ENCODE measurements at places on chromosomes 5 and 9.

DNA sequence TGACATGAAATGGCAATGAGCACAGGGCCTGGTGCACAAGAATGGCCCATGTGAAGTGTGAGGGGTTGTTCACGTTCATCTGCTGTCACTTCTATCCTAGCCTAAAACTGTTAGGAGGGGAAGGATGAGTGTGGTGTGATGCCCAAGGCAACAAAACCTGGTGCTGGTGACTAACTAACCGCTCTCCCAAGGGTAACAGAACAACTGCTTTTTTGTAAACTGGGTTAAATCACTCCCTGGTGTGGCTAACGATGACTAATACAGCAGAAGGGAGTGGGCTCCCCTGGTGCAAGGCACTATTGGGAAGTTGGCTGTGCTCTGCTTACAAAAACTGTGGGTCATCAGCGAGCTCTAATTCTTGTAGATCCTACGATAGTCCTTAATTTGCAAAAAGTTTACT, 103.2 kb upstream of the VCAN start:
- DNase-seq = no peak

GRCh38 chr5:40360685-40361084, 319.0 kb upstream of the PTGER4 start:
- DNase-seq = no peak

DNA sequence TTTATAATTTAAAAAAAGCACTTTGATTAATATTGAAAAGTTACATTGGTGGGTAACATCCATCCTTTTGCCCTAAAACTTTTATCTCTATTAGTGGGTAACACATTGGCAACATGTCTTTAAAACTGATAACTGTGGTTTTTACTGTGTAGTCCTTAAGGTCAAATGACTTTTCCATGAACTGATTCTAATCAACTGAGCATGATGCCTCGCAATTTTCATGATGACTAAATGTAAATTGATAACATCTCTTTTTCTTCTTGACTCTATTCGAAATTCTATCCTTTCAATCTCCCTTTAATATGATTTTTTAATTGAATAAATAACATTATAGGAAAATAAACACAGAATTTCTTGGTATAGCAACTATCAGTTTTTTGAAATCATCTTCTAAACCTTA, 6.3 kb upstream of the IL5 start:
- no peak for DNase-seq

DNA sequence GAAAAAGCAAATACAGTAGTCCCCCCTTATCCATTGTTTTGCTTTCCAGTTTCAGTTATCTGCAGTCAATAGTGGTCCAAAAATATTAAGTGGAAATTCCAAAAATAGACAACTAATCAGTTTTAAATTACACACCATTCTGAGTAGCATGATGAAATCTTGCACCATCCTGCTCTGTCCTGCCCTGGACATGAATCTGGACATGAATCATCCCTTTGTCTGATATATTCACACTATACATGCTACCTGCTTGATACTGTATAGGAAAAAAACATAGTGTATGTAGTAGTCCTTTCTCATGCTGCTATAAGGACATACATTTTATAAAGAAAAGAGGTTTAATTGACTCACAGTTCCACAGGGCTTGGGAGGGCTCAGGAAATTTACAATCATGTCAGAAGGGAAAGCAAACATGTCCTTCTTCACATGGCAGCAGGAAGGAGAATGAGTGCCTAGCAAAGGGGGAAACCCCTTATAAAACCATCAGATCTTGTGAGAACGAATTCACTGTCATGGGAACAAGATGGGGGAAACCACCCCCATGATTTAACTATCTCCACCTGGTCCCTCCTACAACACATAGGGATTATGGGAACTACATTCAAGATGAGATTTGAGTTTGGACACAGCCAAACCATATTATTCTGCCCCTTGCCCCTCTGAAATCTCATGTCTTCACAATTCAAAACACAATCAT, 153.9 kb downstream of the ARRDC3 start:
- DNase-seq = no peak

GRCh38 chr5:174271316-174271715, 225.8 kb downstream of the NSG2 start:
- no peak for DNase-seq

DNA sequence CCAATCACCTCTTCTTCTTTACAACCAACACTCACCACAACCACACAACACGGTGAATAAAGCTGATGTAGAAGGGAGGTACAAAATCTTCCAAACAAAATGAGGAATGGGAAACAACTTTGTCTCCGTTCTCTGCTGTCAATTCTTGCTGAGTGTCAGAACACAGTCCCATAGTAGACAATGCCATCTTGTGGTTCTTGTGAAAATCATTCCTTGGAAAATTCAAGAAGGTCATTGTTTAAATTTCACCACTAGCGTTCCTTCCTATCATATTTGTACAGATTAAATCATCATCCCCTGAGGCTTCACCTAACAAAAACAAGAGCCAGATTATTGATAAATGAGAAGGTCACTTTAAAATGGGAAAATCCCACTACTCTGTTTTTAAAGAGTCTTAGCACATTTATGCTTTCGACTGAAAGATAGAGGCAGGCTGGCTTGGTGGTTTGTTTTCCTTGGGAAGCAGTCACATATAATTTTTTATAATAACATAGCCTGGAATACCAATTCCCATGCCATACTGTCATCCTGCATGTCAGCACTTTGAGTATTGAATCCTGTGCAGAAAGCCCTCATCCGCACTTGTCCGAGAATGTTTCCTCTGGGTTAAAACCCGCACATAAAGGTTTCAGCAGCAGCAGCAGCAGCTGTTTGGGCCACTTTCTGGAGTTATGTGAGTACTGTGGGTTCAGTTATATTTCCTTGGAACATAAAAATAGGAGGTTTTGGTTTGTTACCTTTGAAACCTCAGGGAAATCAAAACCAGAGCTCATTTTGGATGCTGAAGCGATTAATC, 395.0 kb upstream of the SMARCA2 start:
- no peak for DNase-seq

DNA sequence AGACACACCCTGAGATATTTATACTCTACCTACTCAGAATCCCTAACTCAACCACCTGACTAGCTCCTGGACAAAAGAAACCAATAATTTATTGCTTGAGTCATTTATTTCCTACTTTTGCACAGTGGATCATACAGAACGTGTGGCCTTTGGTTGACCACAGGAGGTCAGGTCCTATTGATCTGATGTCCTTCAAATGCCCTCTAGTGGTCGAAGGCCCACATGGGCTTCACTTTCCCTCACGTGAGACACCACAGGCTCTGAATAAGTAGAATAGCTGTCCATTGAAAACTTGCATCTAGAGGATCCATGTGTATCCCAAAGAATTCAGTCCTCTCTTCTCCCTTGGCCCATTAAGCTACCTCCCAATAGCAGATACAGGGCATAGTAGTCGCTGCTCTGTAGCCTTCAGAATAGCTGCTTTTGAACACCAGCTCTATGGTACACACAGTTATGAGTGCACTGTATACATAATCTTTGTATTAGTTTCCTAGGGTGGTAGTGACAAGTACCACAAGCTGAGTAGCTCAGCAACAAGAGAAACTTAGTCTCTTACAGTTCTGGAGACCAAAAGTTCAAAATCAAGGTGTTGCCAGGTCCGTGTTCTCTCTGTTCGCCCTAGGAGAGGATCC, 177.6 kb upstream of the SMARCA2 start:
- no peak for DNase-seq

GRCh38 chr5:128304088-128304487, 220.5 kb downstream of the SLC12A2 start:
- DNase-seq = no peak

GRCh38 chr5:109612278-109612905, 77.3 kb upstream of the MAN2A1 start:
- no peak for DNase-seq

- no peak for DNase-seq
Observed at GRCh38 chr9:91047529-91047928, 245.9 kb downstream of the SYK start.

DNA sequence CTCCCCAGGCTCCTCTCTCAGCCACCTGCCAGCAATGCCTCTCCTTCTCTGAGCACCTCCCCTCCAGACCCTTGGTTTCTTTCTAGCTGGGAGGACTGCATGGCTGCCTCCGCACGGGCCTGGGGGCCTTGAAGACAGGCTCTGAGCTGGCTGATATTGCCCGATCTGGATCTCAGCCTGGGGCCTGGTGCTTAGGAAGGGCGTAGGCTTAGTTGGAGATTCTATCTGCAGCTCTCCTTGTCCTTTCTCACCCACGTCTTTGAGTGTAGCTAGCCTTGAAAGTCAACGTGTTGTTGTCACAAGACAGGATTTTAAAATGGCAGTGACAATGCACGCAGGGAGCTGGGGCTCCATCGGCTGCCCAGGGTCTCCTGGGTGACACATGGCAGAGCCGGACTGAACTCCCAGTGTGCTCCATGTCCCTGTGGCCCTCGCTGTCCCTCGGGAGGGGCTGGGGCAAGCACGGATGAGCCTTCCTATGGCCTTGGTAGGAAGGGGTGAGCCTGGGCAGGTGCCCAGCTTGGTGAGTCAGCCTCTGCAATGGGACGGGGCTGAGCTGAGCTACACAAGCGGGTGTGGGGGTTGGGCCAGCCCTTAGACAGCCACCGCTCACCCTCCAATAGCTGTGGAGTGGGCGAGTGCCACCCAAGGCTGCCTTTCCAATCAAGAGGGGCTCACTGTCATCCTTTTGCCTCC, 9.4 kb downstream of the ADAMTSL2 start:
- no peak for DNase-seq

GRCh38 chr9:112076814-112077213, 98.3 kb downstream of the SUSD1 start:
- DNase-seq = no peak

DNA sequence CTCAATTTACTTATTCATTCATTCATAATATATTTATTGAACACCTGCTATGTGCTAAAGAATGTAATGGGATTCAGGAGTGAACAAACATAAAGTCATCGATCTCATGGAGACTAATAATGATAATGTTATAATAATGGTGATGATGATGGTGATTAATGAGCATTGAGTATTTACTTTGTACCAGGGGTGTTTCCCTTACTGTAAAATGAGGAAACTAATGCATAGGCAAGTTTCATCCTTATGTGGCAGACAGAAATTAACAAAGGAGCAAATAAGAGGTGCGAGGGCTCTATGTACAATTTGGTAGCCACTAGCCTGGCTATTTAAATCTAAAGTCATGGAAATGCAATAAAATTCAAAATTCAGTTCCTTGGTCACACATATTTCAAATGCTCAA, 11.1 kb upstream of the LCP2 start:
- DNase-seq = no peak

GRCh38 chr5:41151564-41151963, 61.8 kb downstream of the C6 start:
- peak; percentile 19 for DNase-seq

- no peak for DNase-seq
Observed at GRCh38 chr9:14089051-14089803, 224.7 kb downstream of the NFIB start.

DNA sequence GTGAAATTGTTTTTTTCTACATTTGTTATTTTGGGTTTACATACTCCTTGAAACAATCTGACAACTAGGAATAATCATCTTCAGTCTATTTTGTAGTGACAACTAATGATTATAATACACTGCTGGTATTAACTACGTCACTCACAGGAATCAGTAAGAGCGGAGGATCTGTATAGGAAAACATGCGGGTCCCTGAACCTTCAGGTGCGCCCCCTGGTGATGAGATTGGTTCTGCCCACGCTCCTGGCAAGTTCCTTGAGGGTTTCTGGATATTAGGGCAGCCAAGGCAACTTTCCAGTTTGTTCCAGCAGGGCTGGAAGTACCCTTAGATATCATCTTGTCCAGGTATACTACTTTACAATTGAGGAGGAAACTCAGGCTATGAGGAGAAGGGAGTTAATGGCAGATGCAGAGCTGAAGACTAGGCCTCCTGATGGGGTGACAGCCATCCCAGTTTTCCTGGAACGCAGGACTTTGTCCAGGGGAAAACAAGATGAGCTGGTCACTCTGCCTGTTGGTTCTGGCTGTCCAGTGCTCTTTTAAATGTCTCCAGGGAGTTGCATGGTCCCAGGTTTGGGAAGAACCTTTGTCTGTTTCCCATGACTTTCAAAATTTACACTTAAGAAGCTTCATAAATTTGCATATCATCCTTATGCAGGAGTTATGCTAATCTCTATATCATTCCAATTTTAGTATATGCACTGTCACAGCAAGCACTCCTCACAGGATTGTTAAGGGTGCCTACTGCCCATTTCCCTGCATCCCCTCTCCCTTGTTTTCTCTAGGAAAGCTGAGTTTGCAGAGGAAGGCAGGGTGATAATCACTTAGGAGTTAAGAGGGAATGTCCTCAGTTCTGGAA, 14.9 kb upstream of the WNT8A start:
- DNase-seq = peak; percentile 48

GRCh38 chr5:170151097-170151831, 45.6 kb downstream of the FOXI1 start:
- no peak for DNase-seq

- DNase-seq = no peak
Observed at GRCh38 chr9:73270967-73271721, 119.5 kb downstream of the ANXA1 start.

DNA sequence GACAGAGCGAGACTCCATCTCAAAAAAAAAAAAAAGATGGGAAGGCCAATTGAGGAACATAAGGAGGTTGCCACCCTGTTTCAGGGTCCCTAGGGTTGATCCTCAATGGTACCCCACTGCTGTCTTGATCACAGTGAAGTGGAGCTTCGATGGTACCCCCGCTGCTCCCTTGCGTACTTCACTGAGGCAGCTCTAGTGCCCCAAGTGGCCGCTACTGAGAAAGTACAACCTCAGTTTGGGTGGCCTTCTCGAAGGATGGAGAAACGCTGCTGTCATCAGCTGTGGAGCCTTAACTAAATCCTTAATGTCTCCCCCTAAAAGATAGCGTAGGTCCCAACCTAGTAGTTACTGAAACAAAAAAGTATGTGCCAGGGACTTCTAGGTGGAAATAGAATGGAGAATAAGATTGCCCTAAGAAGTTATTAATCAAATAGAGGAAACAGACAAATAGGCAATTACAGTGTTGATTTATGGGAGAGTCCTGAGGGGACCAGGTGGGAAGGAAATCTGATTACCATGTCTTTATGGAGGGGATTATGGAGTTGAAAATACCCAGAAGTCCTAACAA, 6.3 kb downstream of the TESK1 start:
- no peak for DNase-seq

GRCh38 chr5:120446901-120447300, 17.2 kb upstream of the PRR16 start:
- DNase-seq = no peak

GRCh38 chr5:160312134-160312959, at the start of gene CCNJL:
Gene CCNJL, minus strand, starts transcription at chr5:160312564. Its CDS starts 641 bp downstream, at chr5:160311923.
- DNase-seq = peak; percentile 51

DNA sequence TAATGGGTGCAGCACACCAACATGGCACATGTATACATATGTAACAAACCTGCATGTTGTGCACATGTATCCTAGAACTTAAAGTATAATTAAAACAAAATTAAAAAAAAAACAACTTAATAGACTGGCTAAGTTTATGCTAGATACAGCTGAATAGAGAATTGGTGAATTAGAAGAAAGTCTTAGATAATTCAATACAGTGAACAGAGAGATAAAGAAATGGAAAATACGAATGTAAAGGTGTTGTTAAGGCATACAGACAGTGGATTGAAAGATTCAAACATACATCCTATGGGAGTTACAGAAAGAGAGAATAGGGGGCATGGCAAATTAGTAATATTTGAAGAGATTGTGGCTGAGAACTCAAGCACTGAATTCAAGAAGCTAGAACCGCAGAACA, 75.4 kb downstream of the RASGRF2 start:
- DNase-seq = no peak

- no peak for DNase-seq
Observed at GRCh38 chr9:1554081-1555035, 460.8 kb upstream of the SMARCA2 start.

Data from uterus (tissue), 4 donors.